ENCODE measurements at places on chromosomes 3 and 15.

- no peak for DNase-seq
Measured at GRCh38 chr3:159872374-159873109, 116.1 kb upstream of the IL12A start.

DNA sequence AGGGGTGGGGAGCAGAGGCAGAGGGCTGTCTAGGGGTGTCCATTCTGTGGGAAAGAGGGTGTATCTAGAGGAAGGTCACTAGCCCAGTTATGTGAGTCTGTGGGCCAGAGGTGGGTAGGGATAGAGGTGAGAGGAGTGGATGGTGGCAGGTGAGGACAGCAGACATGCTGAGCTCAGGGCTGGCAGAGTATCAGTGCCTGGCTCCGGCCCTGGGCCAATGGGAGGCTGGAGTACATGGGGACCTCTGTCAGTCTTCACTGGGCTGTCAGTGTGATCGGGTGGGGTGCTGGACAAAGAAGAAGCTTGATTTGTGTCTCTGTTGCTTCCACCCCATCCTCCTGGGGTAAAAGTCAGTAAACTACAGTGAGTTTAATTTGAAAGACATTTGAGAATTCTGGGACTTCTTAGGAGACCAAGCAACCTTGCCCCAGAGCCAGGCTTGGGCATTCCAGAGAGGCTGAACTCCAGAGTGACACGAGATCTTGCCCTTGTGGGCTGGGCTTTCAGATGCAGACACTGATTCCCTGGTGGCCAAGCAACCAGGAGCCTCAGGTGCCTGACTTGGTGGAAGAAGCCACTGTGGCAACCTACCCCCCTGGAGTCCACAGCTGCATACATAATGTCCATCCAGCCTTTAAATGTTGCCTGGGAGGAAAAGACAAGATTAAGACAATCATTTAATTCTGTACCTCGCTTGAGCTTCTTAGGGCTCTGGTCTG lies 60.7 kb downstream of the EXOG start:
- DNase-seq: no peak

DNA sequence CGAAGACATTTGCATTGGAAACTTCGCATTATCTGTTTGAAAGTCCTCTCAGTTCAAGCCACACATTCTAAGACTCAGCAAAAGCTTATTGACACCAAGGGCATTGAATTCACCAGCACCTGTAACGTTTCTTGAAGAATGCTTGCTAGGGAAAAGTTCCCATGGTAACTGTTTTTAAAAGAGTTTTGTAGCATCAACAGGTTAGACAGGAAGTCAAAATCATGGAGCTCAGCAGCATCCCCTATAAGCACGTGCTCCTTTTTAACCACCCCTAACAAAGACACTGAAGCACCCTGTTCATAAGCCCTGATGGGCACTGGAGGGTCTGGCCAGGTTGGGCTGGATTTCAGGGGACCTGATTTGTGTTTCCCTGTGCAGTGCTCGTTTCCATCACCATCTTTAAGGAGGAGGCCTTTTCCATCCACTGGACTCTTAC lies 229.7 kb upstream of the BHLHE40 start:
- DNase-seq: no peak

DNA sequence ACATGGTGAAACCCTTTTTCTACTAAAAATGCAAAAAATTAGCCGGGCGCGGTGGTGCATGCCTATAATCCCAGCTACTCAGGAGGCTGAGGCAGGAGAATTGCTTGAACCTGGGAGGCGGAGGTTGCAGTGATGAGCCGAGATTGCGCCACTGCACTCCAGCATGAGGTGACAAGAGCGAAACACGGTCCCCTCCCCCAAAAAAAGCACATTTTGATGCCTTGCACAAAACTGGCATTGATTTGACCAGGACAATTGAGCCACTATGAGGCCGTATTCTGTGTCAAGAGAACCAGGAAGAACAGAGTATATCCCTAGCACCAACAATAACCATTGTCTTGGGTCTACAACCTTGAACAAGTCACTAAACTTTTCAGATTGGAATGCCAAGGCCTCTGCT lies 50.6 kb downstream of the SH3BP5 start:
- no peak for DNase-seq

- DNase-seq: no peak
Measured at GRCh38 chr3:14129296-14129695, 4.4 kb downstream of the TMEM43 start.

DNA sequence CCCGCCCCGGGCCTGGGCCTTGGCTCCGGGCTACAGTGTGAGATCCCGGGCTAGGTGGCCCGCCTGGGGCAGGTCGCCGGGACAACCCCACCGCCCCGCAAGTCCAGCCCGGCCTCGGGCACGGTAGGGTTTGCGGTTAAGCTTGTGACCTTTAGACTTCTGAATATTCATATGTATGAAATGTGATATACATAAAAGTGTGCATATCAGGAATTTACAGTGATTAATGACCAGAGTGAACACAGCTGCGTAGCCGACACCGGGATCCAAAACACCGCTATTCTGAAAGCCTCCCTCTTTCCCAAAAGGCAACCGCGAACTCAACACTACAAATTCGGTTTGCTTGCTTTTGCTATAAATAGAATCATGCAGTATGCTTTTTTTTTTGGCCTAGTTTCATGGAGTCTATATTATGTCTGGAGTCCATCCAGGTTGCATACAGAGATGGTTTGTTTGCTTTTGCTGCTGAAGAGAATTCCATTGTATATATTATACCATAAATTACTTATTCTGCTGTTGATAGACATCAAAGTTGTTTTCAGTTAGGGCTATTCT lies 636 bp upstream of the SNRPA1 start:
- DNase-seq: no peak

DNA sequence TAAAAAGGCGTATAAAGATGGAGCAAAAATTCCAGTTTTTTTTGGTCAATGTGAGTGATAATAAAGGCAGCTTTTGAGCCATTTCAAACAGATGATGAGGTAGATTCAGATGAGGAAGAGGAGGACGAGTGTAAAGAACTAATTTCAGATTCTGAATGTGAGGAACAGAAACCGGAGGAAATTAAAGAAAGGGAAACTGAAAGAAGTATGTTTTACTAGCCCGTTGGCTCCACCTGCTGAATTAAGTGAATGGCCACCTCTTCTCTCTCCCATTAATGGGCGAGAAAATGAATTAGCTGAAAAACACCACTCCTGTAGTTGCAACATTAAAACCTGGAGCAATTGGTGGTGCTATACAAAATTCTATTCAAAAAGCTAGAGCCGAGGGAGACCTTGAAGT lies 55.4 kb downstream of the CYP19A1 start:
- DNase-seq: no peak

DNA sequence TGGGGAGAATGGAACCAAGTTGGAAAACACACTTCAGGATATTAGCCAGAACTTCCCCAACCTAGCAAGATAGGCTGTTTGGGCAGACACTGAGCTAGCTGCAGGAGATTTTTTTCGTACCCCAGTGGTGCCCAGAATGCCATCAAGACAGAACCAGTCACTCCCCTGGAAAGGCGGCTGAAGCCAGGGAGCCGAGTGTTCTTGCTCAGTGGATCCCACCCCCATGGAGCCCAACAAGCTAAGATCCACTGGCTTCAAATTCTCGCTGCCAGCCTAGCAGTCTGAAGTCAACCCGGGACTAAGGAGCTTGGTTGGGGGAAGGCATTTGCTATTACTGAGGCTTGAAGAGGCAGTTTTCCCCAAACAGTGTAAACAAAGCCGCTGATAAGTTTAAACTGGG lies 152.4 kb downstream of the MBNL1 start:
- no peak for DNase-seq

Measured in D721Med (cell line).